T-helper 1 cell treated with Interleukin-12 subunit alpha and Interleukin-12 subunit beta and Interleukin-4 antibody, amounts not matched to agents 30 ng/mL and 1 ng/mL, for 36 hours (primary cell): ENCODE measurements at places on chromosomes 2 and 18. TPM values are rescaled to one million over a fixed set of nuclear protein-coding genes. Genes with fewer than 3 reads are reported as not detected.

Gene DOK6
- not detected in 2 replicates for total RNA-seq

Gene GALNT3
- total RNA-seq = 15.4 and 17.5 TPM in 2 replicates

Gene MCFD2
- 48.9 and 49.2 TPM in 2 replicates for total RNA-seq

Gene PFN4
- 0.29 TPM in 1 of 2 replicates, not detected in the other for total RNA-seq

Gene TUBA3E
- total RNA-seq = not detected in 2 replicates

Gene GCA
- total RNA-seq = 16.3 and 16.5 TPM in 2 replicates

Gene ARHGAP25
- total RNA-seq = 153 and 156 TPM in 2 replicates

Gene STAT4
- total RNA-seq = 89.9 and 95.0 TPM in 2 replicates

Gene METTL8
- 13.8 and 19.8 TPM in 2 replicates for total RNA-seq

Gene EVA1A
- not detected in 2 replicates for total RNA-seq

Gene IL36B
- total RNA-seq = not detected in 2 replicates

Gene SPP2
- not detected in 2 replicates for total RNA-seq

Gene CHRND
- not detected in 2 replicates for total RNA-seq

Gene HOXD3
- not detected in 2 replicates for total RNA-seq

Gene TMEM200C
- total RNA-seq = not detected in 2 replicates
